ENCODE measurements at places on chromosomes 1 and 21.

GRCh38 chr1:12654004-12654567 is 10.2 kb downstream of the AADACL4 start:
- DNase-seq, result no peak

DNA sequence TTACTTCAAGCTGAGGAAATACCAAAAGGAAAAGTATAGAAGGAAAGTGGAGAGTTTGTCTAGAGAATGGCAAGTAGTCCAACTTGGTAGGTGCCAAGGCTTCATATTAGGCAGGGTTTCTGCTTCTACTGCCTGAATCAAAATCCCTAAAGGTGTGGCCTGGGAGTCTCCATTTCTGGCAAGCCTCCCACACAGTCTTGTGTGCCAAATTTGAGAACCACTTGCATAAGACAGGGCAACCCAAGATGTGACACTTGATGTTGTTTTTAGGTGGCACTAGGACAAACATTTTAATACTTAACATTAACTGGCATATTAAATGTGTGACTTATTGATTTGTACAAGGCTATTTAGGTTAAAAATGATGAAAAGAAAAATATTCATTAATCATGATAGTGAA is 60.1 kb downstream of the ATG4C start:
- DNase-seq, result no peak

GRCh38 chr1:162168261-162168660 is 98.8 kb downstream of the NOS1AP start:
- DNase-seq, result no peak

DNA sequence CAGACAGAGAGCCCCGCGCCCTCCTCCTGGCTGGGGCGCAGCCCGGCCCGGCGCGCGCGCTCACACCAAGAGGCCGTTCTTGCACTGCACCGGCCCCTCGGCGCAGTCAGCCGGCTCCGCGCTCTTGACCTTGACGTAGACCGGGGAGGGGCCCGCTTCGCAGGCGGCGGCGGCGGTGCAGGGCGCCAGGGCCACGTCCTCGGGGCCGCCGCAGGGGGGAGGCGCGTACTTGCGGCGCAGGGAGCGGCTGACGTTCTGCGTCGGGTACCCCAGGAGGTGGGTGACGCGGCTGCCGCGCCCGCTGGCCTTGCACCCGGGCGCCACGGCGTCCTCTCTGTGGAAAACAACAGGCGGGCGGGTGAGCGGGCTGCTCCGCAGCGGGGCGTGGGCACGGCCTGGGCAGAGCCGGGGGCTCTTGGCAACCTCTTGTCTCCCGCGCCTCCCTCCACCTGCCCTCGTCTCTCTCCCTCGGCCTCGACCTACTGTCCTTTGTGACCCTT is 7.7 kb downstream of the VSIG8 start:
- peak; percentile 91 for DNase-seq

- DNase-seq, result no peak
Measured at GRCh38 chr1:38026592-38027200, 14.2 kb downstream of the UTP11 start.

DNA sequence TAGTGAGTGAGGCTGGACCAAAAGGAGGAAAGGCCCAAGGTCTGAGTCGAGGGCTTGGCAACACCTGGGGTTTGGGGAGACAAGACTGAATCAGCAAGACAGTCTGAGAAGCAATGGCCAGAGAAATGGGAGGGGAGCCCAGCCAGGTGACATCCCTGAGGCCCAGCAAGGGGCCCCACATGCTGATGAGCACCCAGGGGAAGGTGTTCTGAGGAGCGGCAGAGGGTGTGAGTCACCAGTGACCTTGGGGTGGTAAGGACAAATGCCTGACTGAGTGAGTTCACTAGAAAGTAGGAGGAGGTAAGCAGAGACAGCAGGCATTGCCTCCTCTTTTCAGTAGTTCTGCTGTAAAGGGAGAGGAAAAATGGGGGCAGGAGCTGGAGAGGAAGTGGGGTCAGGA is 192.4 kb upstream of the GALNT2 start:
- DNase-seq, result no peak

- no peak for DNase-seq
Measured at GRCh38 chr1:7525338-7526063, 245.6 kb upstream of the VAMP3 start.

All from left colon (tissue), 2 donors.